Stimulated activated CD4-positive, alpha-beta T cell treated with anti-CD3 and anti-CD28 coated beads, Interleukin-15, amount 100 ng/mL, for 48 hours (primary cell): ENCODE measurements at places on chromosomes 6 and 20.

DNA sequence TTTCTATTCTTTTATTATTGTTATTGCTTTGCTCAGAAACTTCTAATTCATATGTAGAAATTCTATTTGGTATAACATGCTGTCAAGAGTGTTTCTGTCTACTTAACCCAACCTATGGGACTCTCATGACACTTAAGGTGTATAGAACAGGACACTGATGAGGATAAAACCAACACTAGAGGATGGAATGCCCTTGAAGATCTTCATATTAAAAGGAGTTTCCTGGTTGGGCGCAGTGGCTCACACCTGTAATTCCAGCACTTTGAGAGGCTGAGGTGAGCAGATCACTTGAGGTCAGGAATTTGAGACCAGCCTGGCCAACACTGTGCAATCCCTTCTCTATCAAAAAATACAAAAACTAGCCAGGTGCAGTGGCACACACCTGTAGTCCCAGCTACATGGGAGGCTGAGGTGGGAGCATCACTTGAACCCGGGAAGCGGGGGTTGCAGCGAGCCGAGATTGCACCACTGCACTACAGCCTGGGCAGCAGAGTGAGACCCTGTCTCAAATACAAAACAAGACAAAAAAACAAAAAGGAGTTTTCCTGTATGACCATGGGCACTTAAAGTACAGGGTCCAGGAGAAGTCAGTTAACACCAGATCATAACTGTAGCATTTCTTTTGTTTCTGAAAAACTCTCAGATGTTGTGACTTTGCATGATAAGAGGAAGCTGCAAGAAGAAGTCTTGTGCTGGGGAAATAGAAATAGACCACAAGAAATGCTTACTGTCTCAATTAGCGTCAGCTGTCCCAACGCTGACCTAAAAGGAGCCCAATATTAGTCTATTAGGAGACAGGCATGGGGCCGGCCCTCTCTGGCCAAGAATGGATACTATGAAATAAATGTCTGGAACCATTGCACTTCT is 38.9 kb upstream of the CD2AP start:
- no peak for DNase-seq

GRCh38 chr20:42604998-42605956 is 584.4 kb downstream of the PTPRT start:
- DNase-seq, result no peak

GRCh38 chr20:32972181-32973076 is 31.8 kb downstream of the SUN5 start:
- DNase-seq, result peak; percentile 71

DNA sequence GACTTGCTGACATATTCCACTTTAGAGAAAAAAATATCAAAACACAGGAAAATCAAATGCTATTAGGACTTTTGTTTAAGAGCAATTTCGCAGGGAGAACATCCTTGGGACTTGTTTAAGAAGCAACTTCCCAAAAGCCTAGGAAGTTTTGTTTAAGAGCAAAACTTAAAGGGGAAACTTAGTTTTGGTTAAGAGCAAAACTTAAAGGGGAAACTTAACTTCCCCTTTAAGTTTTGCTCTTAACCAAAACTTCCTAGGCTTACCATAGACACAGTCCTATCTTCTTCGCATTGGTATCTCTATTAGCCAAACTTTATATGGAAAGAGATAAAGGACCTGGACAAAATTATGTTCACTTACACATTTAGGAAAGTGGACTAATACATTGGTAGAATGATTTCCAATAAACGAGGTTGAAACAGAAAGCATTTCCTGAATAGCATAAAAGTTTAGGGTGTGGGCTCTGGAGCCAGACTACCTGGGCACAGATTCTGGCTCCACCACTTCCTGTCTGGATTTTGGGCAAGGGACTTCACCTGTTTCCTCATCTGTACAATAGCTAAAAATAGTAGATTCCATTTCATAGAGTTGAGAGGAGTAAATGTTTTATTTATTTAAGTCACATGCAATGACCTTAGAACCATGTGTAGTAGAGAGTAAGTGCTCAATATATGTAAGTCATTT is 15.7 kb downstream of the PAQR8 start:
- DNase-seq, result no peak

DNA sequence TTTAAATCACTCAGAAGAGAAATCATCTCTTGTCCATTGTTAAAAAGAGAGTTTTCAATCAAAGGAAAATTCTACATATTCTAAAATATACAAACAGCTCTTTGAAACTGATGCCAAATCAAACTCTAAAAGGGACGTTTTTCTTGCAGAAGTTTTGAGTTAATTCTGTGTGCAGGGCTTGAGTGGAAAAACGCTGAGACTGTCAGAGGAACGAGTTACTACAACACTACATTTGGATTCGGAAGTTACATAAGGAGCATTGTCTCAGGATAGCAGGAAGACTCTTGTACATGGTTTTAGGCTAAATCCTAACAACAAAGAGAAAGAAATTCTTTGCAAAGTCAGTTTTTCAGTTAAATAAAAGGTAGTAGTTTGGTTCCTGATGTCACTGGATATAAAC is 155.7 kb upstream of the SUPT3H start:
- no peak for DNase-seq

DNA sequence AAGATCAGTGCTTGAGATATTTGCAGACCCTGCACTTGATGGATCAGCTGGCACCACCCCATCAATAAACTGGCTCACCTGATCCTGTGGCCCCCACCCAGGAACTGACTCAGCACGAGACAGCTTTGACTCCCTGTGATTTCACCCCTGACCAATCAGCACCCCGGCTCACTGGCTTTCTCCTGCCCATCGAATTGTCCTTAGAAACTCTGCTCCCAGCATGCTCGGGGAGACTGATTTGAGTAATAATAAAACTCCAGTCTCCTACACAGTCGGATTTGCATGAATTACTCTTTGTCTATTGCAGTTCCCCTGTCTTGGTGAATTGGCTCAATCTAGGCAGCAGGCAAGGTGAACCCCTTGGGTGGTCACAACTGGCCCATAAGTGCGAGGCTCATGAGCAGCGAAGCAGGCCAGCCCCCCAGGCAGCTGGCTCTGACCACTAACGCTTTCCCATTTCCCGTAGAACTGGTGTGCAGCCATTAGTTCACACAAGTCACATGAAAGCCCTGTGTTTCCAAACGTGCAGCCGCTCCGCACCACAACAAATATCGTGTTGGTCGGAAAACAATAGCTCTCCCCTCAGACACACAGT is 79.6 kb downstream of the RSPH3 start:
- DNase-seq, result no peak

DNA sequence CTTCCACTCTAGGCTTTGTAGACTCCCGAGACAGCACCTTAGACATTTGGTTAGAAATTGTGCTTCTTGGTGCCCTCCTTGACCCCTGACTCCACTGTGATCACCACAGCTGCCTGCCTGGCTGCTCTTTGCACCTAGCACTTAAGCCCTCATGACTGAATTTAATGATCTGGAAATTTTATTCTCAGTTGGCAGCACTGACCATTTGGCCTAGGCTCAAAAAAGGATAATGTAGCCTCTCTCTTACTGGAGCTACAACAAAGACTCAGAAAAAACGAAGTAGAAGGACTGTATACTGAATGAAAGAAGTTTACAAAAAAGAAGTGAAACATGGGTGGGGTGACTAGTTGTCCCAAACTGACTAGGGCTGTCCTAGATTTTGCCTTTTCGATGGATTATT is 11.3 kb upstream of the ABRACL start:
- DNase-seq, result no peak

- no peak for DNase-seq
These were observed 81.4 kb downstream of the SERAC1 start for GRCh38 chr6:158086504-158087223.

DNA sequence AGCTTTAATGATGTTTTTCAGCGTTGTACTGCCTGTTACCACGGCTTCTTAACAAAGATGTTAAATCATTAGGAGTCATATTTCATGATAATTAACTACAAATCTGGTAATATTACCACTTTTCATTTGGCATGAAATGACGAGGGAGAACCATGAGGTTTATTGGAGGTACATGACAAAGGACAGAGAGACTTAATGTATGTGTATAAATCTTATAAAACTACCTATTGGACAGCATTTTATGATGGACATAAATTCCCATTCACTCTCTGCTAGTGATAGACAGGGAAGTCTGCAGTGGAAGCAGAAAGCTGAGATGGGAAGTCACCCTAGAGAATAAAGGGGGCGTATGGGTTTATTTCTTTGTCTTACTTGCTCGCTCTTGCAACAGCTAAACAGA is 949.9 kb upstream of the FLRT3 start:
- DNase-seq, result no peak

DNA sequence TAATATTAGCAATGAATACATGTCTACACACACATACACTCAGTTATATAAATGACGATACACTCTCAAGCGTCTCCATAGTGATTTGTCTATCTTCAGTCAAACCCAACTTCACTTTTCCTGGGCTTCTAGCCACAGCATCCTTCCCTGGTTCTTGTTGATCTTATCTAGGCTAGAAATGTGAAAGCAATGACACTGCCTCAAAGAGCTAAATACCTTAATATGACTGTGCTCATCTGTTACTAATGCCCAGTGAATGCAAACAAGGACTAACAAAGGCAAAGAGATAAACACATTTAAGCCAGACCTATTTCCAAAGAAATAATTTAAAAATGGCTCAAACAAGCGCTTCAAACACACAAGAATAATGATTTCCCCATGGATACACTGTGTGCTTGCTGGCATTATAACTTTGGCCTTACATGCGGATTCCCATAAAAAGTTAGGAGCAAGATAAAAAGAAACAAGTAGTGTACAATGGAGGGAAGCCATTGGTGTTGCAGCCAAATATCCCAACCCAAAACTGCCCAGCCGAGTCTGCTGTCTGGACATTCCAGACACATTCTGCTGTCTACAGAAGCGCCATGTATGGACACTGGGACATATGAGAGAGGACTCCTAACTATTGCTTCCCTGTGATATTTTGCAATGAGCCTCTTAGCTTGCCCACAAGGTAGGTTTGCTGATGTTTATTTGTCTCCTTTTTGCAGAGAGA is 19.5 kb upstream of the DAAM2 start:
- DNase-seq, result no peak

GRCh38 chr6:115511771-115512170 is 548.9 kb downstream of the FRK start:
- DNase-seq, result no peak

- no peak for DNase-seq
These were observed 454.9 kb downstream of the C6orf118 start for GRCh38 chr6:164854526-164854925.

DNA sequence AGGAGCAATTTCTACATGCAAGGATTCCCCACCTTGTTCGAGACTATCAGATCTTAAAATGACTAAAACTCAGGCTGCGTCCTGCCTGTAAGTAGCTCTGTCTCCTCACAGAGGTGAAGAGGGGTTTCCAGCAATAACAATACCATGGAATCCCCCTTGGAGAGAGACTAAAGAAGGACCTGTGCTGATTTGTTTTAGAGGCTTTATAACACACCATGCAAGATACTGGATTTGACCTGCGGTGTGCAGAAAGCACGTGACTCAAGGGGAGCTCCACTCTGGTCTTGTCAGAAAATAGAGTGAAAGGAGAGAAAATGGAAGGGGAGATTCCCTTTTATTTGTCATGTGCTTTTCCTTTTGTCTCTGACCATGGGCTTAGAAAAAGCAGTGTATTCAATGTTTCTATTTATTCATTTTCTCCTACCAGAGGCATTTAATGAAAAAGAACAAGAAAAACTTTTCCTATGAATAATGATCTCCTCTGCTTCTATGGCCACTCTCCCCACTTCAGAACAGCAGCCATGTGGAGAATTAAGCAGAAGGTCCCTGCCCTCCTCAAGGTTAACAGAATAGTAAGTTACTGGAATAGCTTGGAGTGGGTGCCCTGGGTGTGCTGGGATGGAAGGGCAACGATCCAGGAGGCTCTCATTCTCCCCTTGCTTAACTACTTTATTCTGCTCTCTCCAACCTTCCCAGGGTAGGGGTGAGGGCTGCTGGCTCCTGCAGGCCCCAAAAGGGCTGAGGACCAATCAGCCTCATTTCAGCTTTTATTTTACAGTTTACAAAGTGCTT is 19.2 kb upstream of the MRPS10 start:
- DNase-seq, result no peak

DNA sequence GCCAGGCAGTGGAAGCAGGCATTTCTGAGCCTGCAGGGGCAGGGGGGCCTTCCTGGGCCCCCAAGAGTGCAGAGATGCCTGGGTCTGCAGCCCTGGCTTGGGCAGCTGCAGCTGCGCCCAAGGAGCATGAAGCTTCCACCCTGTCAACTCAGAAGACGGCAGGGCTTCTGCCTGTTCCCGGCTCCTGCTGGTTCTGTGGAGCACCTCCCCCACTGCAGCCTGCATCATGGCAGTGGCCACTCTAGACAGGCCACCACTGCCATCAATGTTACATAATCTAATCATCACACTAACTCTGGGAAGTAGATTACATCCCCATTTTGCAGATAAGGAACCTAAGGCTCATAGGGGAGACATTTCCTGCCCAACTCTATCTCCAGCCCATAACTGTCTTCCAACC is 21.1 kb upstream of the TOP1 start:
- no peak for DNase-seq

DNA sequence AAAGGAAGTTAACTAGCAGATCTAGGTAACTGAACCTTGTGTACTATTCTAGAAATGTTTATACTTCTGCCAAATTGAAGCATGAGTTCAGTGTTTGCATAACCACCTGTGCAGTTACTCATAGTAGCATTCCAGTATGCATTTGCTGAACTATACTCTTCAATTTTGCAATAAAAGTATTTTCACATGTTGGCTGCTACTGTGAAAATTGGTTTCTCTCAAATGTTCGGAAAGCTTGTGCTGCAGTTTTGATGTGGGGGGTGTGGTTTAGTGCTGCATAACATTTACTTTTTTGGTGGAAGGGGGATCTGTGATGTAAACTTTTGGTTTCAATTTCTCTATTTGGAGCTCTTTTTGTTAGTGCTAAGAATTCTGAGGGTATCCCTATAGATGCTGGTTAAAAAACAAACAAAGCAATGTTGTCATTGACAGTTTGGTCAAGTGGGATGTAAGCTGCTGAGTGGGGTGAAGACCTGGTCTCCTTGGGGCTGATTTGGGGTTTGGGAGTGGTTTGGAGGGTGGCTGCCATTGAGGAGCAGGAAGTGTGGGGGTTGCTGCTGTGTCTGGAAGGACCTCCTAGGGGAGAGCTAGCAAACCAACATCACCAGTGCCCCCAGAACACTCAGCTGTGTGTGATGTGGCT is 87.8 kb downstream of the CARMIL1 start:
- no peak for DNase-seq

GRCh38 chr20:61219021-61219431 is 33.0 kb upstream of the CDH4 start:
- no peak for DNase-seq

DNA sequence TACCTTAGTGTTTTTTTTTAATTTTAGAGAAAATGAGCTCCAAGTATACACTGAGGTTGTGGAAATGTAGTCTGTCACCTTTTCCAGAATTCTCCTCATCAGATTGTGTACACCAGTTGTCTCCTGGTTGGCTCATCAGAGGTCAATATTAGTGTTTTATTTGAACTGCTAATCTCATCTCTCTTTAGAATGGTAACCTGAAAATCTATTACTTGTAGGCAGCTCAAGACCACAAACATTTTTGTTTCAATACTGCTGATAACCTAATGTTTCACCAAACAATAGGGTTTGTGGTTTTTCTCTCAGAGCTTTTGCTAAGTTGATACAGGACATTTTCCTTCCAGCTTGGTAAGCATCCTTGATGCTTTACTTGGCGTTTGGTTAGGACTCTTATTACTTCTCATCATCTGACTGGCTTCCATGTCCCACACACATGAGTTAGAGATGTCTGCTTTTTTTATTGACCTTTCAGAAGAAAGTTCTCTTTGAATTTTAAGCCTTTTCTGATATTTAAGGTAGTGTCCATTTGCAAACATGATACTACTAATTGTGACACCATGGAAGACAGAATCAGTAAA is 15.1 kb downstream of the ADGRG6 start:
- no peak for DNase-seq

GRCh38 chr20:18032977-18033892 is 24.5 kb downstream of the OVOL2 start:
- DNase-seq, result no peak

- DNase-seq, result no peak
These were observed 382.6 kb upstream of the JAG1 start for GRCh38 chr20:11056414-11056813.
